ENCODE measurements at places on chromosomes 16 and 17.

GRCh38 chr17:75012346-75013091 lies at the start of gene MRPL58:
Gene MRPL58 (plus strand): TSS chr17:75012670. CDS start chr17:75012687, 17 bp downstream.
- no peak for DNase-seq

DNA sequence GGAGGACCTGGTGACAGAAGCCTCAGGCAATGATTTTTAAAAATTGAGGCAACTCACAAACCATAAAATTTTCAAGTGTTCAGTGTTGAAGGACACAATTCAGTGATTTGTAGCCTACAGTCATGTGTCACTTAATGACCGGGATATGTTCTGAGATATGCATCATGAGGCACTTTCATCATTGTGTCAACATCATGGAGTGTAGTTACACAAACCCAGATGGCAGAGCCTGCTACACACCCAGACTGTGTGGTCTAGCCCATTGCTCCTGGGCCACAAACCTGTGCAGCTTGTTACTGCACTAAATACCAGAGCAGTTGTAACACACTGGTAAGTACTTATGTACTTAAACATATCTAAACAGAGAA lies 1.6 kb downstream of the PRSS41 start:
- DNase-seq, result peak; percentile 8

DNA sequence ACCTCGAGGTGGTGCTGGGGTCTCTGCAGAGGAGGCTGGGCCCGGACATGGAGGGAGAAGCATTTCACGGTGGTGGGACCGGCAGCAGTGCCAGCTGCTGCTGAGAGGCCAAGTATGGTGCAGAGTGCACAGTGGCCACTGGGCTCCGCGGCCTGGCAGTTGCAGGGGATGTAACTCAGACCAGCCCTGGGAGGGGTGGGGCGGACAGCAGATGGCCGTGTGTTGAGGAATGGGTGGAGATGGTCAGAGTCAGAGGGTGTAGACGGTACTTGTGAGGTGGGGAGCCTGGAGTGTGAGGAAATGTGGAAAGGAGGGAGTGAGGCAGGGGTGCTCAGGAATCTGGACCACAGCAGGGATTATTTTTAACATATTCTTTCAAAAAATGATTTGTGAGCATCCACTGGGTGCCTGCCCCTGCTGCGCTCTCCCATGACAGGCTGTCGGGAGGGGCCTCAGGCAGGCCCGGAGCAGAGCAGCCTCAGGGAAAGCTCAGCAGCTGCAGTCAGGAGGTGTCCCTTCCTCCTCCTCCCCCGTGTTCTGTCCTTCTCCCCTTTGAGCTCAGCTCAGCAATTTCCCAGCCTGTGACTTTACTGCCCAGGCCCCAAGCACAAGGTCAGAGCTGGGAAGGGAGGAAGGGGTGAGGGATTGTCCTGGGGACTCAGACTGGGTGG lies 113.1 kb downstream of the RAP1GAP2 start:
- no peak for DNase-seq

GRCh38 chr17:46984892-46985291 lies 5.8 kb upstream of the RPRML start:
- no peak for DNase-seq

DNA sequence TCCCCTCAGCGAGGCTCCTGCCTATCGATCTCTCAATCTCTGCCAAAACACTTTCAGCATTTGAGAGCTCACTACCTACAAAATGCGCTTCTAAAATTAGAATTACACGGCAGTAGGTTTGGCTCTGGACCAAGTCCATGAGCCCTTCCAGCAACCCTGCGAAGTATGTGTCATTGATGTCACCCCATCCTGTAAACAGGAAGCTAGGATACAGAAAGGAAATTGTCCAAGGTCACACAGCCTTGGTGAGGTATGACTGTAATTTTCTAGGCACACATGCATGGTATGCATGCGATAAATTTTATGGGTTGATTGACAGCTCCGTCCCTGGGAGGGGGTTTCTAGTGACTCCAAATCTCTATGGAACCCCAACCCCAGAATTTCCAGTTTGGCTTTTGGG lies 330.3 kb upstream of the CDH5 start:
- no peak for DNase-seq

DNA sequence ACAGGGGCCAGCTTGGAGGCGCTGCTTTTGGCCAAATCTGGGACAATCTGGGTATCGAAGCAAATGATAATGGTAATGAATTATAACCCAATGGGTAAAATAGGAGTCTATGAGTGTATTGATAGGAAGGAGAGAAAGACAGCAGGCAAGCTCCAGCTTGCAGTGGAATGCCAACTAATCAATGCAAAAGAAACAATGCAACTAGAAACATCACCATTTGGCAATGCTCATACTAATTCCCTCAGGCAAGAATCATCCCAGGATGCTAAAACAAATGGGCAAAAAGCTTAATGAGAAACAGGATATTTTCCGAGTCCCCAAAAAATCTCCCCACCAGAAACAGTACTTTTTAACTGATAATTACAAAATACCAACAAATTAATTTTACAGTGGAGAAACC lies 64.7 kb downstream of the ADCY9 start:
- no peak for DNase-seq

- DNase-seq, result no peak
Measured at GRCh38 chr17:1170739-1171138, 9.0 kb downstream of the ABR start.

DNA sequence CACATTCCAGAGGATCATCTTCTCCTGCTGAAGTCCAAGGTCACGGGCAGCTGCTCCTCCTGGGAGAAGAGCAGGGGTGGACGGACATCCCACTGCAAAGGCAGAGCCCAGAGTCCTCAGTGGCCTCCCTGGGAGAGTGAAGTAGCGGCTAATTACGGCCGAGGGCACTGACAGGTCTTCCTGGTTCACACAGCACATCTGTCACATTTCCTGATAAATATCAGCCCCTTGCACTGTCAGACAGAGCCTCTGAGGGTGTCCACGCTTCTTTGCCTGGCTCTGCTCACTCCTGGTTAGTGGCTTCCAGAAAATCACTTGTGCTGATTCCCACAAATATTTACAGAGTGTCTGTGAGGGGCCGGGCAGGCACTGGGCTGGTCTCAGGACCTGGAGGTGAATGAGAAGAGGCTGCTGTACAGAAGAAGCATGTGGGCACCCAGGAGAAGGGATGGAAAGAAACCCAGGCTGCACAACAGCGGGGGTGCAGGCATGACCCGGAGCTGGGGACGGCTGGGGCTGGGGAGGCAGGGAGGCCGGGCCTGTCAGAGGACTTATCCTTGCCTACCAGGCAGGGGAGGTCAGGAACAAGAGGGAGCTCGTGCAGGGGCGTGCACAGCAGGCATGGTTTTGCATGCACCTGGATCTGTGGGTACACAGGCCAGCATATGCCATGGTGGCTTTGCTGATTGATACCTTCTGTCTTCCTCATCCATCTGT lies 258.2 kb upstream of the TNRC6C start:
- no peak for DNase-seq

Data from urinary bladder (tissue), 4 donors.